Choroid plexus epithelial cell (primary cell): ENCODE measurements at places on chromosomes 4 and X.
A peak's percentile ranks its signal among the peaks of the same experiment; 100 is the strongest.

DNA sequence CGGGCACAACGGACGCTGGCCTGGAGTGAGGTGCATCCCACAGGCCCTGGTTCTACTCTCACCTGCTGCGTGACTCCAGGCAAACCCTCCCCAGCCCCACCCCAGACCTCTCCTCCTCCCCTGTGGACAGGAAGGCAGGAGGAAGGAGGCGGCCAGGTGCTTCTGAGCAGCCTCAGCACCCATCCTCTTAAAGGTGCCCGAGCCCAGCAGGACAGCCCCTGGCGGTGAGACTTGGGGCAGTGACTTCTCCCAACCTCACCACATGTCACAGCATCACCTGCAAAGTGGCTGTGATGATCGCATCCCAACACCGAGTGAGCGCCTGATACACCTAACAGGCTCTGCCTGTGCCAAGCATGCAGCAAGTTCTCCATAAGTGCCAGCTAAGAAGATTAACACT is 17.1 kb upstream of the MAN2B2 start:
- DNase-seq = no peak

- DNase-seq = peak; percentile 32
Observed at GRCh38 chr4:161856711-161857326, 307.0 kb downstream of the FSTL5 start.

- no peak for DNase-seq
Observed at GRCh38 chrX:69089203-69089602, 76.0 kb downstream of the PJA1 start.

DNA sequence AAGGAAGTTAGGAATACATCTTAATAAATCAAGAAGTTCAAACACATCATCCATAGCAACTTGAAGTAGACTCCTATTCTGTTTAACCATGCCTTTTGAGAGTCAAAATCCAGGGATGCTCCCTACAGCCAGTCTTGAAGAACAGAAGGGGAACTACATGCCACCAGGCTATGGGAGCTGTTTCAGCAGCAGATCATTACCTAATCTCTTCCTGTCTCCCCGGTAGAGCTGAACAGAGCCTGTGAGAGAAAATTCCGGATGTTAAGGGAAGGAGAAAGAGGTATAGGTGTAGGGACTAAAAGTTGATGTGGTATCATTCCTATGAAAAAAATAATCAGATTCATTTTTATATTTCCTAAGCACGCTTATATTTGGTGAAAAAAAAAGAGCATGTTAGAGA is 352.2 kb downstream of the SPRY1 start:
- no peak for DNase-seq

DNA sequence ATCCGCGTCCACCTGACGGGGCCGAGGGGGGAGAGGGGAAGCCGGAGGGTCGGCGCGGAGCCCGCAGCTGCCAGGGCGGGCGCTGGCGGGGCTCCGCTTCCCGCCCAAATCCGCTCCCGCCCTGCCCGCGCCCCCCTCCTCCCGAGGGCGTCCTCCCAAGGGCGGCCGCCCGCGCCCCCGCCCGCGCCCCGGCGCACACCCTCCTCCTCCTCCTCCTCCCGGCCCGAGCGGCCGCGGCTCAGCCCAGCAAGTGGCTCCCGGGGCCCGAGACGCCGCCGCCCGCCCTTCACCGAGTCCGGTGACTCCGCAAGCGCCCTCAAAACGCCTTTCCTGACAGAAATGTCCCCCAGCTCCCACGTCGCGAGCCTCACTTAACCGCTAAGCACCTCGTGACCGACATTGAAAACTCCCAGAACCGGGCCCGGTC is 487 bp downstream of the HMGB2 start:
- DNase-seq = peak; percentile 40

DNA sequence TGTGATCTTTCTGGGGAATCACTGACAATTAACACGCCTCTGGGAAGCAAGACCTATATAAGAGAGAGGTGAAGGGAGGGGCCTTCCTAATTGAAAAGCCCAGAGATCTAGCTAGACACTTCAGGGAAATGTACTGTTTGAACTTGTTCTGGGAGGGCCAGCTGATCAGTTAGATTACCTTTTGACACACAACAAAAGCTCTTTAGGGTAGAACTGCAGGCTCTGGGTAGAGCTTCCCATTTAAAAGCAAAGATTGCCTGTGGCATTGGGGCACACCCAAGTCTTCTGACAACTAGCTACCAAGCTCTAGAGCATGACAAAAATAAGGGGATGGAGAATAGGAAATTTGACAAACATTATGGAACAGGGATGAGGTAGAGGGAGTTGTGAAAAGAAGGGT is 26.3 kb downstream of the AREG start:
- DNase-seq = no peak

DNA sequence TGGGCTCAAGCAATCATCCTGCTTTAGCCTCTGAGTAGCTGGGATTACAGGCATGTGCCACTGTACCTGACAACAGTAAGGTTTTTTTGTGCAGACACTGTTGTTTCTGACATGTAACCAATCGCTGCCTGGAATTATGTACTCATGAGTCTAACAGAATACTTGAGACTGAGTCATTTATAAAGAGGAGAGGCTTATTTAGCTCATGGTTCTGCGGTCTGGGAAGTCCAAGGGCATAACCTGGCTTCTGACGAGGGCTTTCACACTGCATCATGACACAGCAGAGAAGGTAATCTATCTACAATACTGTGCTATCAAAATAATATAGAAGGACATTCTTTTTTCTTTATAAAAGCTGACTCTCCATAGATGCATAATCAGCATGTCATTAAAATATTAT is 115.5 kb upstream of the STOX2 start:
- DNase-seq = no peak

GRCh38 chrX:69530306-69530705 is 26.2 kb downstream of the NALF2 start:
- DNase-seq = no peak

DNA sequence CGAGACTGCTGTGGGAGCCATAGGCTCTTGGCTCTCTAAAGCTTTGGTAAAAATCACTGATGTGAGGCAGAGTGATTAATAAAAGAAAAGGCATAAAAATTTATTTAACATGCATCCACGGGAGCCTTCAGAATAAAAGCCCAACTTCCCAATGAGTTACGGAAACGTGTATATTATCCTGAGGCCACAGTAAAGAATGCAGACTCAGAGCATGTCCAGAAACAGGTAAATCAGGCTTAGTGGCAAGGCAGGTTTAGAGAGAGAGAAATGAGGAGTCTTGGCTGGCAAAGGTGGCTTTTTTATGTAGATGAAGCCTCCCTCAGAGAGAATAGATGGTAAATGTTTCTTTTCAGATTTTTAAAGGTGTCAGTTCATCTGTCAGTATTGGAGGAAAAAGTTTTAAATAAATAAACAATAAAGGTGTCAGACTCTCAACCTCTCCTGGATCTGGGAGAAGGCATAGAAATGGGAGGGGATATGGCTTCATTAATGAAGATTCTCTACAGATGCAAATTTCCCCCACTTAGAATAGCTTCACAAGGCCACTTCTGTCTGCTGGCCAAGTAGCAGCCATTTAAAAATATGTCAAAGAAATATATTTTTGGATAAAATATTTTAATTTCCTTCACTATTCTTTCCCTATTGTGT is 24.0 kb downstream of the C4orf51 start:
- DNase-seq = no peak

GRCh38 chrX:85031505-85031904 is 27.8 kb downstream of the APOOL start:
- no peak for DNase-seq

- peak; percentile 42 for DNase-seq
Observed at GRCh38 chr4:107037199-107037584, 1.1 kb upstream of the DKK2 start.

DNA sequence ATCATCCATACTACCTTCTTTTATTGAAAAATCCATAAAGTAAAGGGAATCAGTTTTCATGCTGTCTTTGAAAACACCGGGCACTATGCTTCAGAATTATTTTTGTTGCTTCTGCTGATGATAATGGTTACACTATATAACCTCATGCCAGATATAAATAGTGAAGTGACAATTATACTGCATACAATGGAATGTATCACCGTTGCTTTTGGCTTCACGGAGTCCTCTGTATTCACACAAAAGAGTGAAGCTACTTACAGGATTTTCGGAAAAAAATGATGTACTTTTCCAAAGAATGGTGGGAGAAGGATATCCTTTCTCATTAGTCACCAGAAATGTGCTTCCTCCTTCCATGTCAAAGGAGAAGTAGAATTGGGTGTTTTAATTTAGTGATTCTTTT is 159.1 kb upstream of the PITX2 start:
- no peak for DNase-seq

- DNase-seq = peak; percentile 21
Observed at GRCh38 chr4:179695175-179695574, 2252.9 kb upstream of the AGA start.

DNA sequence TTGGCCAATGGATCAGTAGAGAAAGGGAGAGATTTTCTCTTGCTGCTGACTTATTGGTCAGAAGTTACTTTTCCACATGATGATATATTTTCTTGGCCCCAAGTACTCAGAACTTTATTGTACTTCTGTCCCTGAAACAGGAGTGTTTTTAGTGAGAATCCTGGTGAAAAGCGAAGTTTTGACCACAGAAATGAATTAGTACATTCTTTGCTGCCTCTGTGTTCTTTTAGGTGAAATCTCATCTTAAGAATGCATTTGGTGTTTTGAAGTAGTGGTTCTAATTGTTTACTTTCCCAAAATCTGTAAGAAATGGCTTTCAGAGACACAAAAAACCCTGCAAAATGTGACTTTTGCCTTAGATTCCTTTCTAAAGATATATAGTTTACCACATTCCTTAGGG is 240.4 kb downstream of the FRMPD4 start:
- no peak for DNase-seq

DNA sequence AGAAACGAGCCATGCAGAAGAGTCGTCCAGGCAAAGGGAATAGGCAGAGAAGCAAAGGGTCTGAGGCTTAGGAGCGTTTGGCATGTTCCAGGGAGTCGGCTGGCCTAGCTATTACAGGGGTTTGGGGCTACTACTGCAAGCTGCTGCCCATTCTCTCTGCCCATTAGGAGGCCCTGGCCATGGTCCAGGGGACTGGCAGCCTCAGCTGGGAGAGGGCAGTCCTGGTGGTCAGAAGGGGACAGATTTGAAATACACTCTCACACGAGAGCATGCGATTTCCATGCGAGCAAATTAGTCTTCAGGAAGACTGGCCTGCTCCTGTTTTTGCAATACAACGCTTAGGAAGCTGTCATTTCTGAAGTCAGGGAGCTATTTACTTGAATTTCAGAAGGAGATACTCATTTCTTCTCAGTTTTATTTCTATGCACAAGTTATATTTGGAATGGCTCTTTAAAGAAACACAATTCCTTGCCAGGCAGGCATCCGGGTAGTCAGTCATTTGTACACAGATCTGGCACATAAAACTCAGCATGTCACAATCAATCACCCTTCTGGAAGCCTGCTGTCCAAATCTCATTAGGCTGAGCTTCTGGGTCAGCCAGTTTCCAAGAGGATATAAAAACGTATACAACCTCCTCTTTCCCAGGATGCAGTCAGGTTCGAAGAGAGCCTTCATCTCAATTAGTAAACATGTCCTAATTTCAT is 27.0 kb downstream of the PROM1 start:
- no peak for DNase-seq

DNA sequence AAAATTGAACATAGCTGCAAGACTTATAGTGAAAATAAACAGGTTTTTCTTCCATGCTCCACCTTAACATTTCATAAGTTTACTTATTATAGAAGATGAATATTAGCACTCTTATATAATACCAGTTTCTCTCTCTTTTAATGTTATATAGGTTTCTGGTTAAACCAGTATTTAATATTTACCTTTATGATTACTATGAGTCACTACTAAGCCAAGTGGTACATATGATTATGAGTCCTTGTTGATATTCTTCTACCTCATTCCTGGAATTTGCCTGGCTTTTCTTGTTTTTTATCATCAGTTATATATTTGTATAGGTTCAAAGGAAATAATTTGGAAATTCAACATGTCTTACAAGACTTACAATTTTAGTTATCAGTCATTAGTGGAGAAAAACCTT is 89.9 kb upstream of the MAOA start:
- DNase-seq = no peak

GRCh38 chr4:11605597-11605996 is 176.9 kb upstream of the HS3ST1 start:
- peak; percentile 46 for DNase-seq

DNA sequence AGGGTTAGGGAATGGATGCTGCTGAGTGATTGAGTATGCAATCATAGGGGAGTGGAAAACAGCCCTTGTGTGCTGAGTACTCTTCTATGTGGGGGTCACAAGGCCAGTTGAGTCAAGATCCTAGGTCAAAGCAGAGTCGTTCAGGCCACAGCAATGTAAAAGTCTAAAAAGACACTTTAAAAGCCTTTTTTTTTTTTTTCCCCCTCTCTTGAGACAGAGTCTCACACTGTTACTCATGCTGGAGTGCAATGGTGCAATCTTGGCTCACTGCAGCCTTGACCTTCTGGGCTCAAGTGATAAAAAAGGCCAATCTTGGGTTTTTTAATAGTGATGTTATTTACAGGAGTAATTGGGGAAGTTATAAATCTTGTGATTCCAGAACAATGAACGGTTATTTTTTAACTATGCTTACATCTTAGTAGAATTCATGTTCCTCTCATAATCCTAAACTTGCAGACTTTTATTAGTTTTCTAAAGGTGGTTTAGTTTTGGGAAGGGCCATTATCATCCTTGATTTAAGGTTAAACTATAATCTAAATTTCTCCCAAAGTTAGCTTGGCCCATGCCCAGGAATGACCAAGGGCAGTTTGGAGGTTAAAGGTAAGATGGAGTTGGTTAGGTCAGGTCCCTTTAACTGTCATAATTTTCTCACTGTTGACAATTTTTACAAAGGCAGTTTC is 82.2 kb upstream of the BMP2K start:
- DNase-seq = peak; percentile 16

- no peak for DNase-seq
Observed at GRCh38 chr4:110172972-110173371, 25.4 kb downstream of the ELOVL6 start.

DNA sequence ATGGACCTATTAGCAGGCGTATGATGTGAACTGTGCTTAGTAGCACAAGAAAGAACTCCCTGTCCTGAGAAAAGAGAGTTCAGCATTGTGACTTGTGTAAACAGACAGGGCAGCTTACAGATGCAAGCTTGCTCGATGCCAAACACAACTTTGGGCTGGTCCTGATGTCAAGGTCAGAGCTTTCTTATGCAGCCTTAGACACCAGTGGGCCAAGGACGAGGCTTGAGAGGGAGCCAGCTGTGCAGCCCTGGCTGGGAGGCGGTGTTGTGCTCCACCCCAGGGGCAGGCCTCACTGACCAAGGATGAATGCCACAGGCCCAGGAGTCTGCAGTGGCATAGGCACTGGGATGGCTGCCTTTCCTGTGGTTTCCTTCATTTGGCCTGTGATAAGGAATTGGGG is 35.4 kb downstream of the JADE1 start:
- peak; percentile 84 for DNase-seq

DNA sequence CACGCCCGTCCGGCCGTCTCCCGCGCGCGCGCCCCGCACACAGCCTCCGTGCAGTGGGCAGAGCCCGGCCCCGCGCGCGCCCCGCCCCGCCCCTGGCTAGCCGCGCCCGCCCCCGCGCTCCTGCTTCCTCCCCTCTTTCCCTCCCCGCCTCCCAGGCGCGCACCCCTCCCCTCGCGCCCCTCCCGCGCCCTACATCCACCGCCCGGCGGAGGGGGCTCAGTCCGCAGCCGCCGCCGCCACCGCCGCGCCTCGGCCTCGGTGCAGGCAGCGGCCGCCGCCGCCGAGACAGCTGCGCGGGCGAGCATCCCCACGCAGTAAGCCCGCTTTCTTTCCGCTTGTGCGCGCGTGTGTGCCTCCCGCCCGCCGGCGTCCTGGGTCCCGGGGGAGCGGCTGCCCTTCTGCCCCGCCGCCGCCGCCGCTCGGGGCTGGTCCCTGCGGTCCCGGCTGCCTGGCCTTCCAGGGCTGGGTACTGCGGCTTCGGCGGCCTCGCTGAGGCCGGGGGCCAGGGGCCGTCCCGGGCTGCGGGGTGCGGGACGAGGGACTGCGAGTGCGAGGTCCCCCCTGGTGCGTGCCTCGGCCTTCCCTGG is at the start of gene FHL1:
Gene FHL1, plus strand, starts transcription at position 219 of the 587 bp plus-strand sequence.
- DNase-seq = peak; percentile 44
